ENCODE measurements at places on chromosomes 5 and 9. TPM values are rescaled to one million over a fixed set of nuclear protein-coding genes. Genes with fewer than 3 reads are reported as not detected.

The SPATA31D1 gene
- not detected for polyA plus RNA-seq

- H3K27me3 ChIP-seq: no peaks in the 10 kb centered on the region
- H3K36me3 ChIP-seq: peaks cover 23% of the 10 kb centered on the region
- no peak overlapping the region for H3K4me3 ChIP-seq
- DNase-seq: no peak
- peaks cover 52% of the 10 kb centered on the region for H3K4me1 ChIP-seq
- H3K27ac ChIP-seq: peak overlapping the region; percentile 1
Measured at GRCh38 chr5:72459089-72459661, 48.0 kb downstream of the ZNF366 start.

DNA sequence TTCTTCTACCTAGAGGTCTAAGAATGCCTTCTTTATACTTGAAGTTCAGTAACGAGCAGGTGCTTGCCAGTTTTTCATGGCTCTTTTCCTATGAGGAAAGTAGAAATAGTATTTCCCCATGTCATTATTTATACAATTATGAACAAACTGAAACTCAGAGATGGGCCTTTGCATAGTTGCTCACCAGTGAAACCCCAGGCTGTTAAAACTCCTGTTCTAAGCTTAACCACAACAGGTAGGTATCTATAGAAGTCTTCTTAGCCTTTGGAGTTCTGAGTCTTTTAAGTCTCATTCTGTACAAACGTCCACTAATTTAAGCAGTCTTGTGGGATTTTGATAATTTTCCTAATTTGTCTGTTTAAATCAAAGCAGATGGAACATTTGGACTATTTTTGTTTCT lies 90.1 kb downstream of the STARD4 start:
- no peak for DNase-seq
- H3K36me3 ChIP-seq: no peaks in the 10 kb centered on the region
- no peak overlapping the region for H3K27ac ChIP-seq
- no peak overlapping the region for H3K4me3 ChIP-seq
- H3K4me1 ChIP-seq: no peaks in the 10 kb centered on the region
- H3K27me3 ChIP-seq: no peaks in the 10 kb centered on the region

GRCh38 chr5:55410845-55411244 lies 103.1 kb downstream of the MTREX start:
- no peak overlapping the region for H3K4me3 ChIP-seq
- no peaks in the 10 kb centered on the region for H3K27me3 ChIP-seq
- peaks cover 4% of the 10 kb centered on the region for H3K36me3 ChIP-seq

DNA sequence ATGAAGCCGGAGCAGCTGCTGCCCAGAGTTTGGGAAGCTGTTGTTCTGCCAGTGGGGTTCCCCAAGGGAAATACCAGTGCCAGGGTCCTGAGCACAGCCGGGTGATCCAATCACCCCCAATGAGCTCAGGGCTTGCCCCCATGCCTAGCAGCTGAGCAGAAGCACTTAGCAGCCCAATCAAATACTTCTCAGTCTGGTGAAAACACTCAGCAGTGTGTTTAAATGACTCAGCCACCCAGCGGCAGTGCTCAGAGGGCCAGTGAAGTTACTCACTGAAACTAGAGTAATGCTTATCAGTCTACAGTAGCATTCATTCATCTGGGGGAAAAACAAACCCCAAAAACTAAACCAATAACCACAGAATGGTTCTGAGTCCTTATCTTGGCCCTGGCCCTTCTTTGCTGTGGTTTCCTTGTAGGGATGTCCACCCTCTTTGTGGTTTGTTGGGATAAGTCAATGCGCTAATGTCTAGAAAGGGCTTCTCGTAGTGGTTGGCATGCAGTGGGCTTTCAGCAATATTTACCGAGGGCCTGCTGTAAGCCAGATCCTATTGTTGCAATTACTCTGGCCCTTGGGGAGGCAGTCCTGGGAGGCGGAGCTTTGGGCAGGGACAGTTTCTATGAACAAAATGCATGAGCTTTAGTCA lies 43.1 kb downstream of the LHX2 start:
- H3K4me1 ChIP-seq: no peaks in the 10 kb centered on the region
- H3K27me3 ChIP-seq: peaks cover 9% of the 10 kb centered on the region
- no peak overlapping the region for H3K4me3 ChIP-seq
- no peak overlapping the region for H3K27ac ChIP-seq

- no peak overlapping the region for H3K27ac ChIP-seq
- H3K4me1 ChIP-seq: no peaks in the 10 kb centered on the region
- no peaks in the 10 kb centered on the region for H3K27me3 ChIP-seq
- H3K36me3 ChIP-seq: no peaks in the 10 kb centered on the region
- no peak overlapping the region for H3K4me3 ChIP-seq
- DNase-seq: no peak
Measured at GRCh38 chr9:110293248-110293647, 36.9 kb upstream of the TXN start.

DNA sequence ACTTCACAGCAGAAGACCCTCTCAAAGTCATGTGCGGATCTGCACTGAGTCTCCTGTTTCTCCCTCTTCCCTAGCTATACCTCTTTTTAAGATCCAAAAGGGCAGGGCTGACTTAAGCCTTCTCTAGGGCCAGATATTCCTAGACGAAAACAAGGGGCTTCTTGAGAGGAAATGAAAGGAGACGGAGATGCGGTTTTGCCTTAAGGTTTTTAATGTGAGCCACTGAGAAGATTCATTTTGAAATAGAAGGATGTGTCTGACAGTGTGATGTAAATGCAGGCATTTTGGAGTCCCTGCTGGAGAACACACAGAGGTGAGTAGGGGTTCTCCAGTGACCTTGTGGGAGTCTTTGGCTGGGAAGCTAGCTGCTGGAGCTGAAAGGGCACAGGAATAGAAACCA lies 15.6 kb upstream of the IL12B start:
- DNase-seq: no peak
- H3K4me3 ChIP-seq: no peak overlapping the region
- no peak overlapping the region for H3K27ac ChIP-seq
- H3K4me1 ChIP-seq: peaks cover 11% of the 10 kb centered on the region

The KCNIP1 gene
- polyA plus RNA-seq: not detected

- no peaks in the 10 kb centered on the region for H3K36me3 ChIP-seq
- H3K4me3 ChIP-seq: no peak overlapping the region
- H3K27me3 ChIP-seq: no peaks in the 10 kb centered on the region
Measured at GRCh38 chr9:88651682-88652633, 117.0 kb downstream of the NXNL2 start.

GRCh38 chr5:87778876-87779275 lies 366.1 kb upstream of the CCNH start:
- H3K27me3 ChIP-seq: peaks cover 66% of the 10 kb centered on the region
- H3K4me3 ChIP-seq: no peak overlapping the region
- no peak for DNase-seq
- no peaks in the 10 kb centered on the region for H3K36me3 ChIP-seq

DNA sequence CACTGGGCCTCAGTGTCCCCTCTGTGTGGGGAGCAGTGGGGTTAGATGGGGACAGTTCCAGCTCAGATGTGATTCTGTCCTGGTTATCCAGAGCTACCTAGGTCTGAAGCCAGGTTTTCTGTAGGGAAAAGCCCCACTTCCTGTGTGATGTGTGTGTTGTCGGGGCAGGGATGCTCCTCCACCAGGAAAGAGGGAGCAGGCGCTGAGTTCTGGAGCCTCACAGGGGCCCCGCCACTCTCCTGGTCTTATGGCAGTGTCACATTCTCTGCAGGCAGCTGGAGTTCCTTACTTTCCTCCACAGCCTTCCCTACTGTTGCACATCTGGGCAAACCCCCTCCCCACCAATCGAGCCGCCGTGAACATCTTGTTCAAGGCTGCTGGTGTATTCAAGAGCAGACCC lies 39.1 kb upstream of the GRHPR start:
- DNase-seq: no peak
- no peaks in the 10 kb centered on the region for H3K4me1 ChIP-seq
- no peaks in the 10 kb centered on the region for H3K36me3 ChIP-seq
- H3K4me3 ChIP-seq: no peak overlapping the region

GRCh38 chr9:34505370-34506120 lies 17.2 kb downstream of the ENHO start:
- H3K4me3 ChIP-seq: no peak overlapping the region
- no peak overlapping the region for H3K27ac ChIP-seq
- H3K4me1 ChIP-seq: peaks cover 13% of the 10 kb centered on the region
- DNase-seq: no peak
- H3K27me3 ChIP-seq: no peaks in the 10 kb centered on the region

GRCh38 chr9:131125038-131125287 lies 423 bp upstream of the NUP214 start:
- peaks cover 23% of the 10 kb centered on the region for H3K4me1 ChIP-seq
- no peak for DNase-seq
- H3K27me3 ChIP-seq: no peaks in the 10 kb centered on the region
- no peaks in the 10 kb centered on the region for H3K36me3 ChIP-seq

- no peaks in the 10 kb centered on the region for H3K36me3 ChIP-seq
- no peak for DNase-seq
- H3K27ac ChIP-seq: no peak overlapping the region
- H3K27me3 ChIP-seq: no peaks in the 10 kb centered on the region
- no peaks in the 10 kb centered on the region for H3K4me1 ChIP-seq
Measured at GRCh38 chr9:21680590-21680989, 121.8 kb upstream of the MTAP start.

DNA sequence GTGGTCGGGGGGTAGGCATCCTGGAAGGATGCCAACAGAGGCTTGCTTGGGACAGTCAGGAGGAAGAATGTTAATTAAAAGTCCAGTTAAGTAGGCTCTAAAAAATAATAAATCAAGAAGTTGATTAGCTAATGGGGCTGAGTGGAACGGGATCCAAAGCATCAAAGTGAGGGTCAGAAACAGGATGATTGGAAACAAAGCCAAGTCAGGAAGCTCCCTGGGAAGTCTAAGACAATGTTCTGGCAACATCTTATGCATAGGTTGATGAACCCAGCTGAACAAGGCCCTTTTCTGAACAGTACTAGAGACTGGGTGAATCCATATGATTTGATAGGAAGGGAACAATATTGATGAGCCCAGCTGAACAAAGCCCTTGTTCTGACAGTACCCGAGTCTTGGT lies 50.2 kb upstream of the STARD4 start:
- H3K4me3 ChIP-seq: no peak overlapping the region
- H3K36me3 ChIP-seq: no peaks in the 10 kb centered on the region
- DNase-seq: no peak
- peaks cover 21% of the 10 kb centered on the region for H3K4me1 ChIP-seq
- peak overlapping the region; percentile 11 for H3K27ac ChIP-seq

DNA sequence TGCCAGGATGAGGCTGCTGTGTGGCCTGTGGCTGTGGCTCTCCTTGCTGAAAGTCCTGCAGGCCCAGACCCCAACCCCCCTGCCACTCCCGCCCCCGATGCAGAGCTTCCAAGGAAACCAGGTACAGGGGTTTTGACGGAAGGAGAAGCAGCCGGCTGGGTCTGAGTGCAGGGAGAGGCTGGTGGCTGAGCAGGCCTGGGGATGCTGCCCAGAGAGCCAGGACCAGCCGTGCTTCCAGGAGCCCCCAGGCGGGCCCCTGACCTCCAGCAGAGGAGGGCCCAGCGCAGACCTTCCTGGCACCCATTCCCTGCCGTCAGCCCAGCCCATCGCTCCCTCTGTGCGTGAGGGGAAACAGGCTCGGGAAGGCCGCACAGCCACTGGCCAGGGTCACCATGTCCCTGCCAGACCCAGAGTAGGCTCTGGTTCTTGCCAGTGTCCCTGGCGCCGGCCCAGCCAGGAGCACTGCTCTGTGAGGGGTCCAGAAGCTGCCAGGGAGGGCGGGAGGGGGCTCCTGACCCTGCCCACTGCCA lies 313 bp downstream of the LCN12 start:
- H3K27me3 ChIP-seq: no peaks in the 10 kb centered on the region
- peaks cover 28% of the 10 kb centered on the region for H3K4me1 ChIP-seq
- H3K4me3 ChIP-seq: no peak overlapping the region
- DNase-seq: no peak
- peak overlapping the region; percentile 48 for H3K27ac ChIP-seq
- no peaks in the 10 kb centered on the region for H3K36me3 ChIP-seq

The HRCT1 gene
- polyA plus RNA-seq: 7.2 TPM

The AK3 gene
- polyA plus RNA-seq: 35.8 TPM

GRCh38 chr9:78470741-78471140 lies 173.8 kb downstream of the PSAT1 start:
- no peaks in the 10 kb centered on the region for H3K4me1 ChIP-seq
- DNase-seq: no peak
- no peak overlapping the region for H3K4me3 ChIP-seq

GRCh38 chr5:36237751-36238150 lies 4.0 kb downstream of the NADK2 start:
- H3K27me3 ChIP-seq: no peaks in the 10 kb centered on the region
- DNase-seq: no peak
- H3K27ac ChIP-seq: no peak overlapping the region
- H3K4me1 ChIP-seq: peaks cover 34% of the 10 kb centered on the region
- H3K36me3 ChIP-seq: no peaks in the 10 kb centered on the region

The ZBTB5 gene
- polyA plus RNA-seq: 2.1 TPM

The GMCL2 gene
- not detected for polyA plus RNA-seq

The ATP10B gene
- 0.15 TPM for polyA plus RNA-seq

GRCh38 chr5:100828071-100828897 lies 74.8 kb downstream of the ST8SIA4 start:
- H3K27me3 ChIP-seq: no peaks in the 10 kb centered on the region
- no peak for DNase-seq
- peak overlapping the region; percentile 86 for H3K27ac ChIP-seq
- no peak overlapping the region for H3K4me3 ChIP-seq
- no peaks in the 10 kb centered on the region for H3K4me1 ChIP-seq

DNA sequence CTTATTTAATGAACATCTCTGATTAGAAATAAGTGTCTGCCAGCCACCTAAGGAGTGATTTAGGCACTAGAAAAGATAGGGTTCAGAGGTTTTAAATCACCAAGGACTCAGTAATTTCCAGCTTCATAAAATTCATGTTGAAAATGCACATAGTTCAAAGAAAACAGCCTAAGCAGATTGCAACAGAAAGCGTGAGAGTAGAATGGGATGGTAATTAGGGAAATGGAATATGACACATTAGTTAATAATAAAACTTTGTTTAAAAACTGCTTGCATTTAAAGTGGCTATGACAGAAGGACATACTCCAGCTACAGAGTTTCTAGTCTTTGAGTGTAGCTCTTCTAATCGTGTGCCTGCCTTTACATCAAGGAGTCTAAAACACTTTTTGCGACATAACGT lies 490.8 kb downstream of the TLE4 start:
- no peak overlapping the region for H3K4me3 ChIP-seq
- H3K4me1 ChIP-seq: no peaks in the 10 kb centered on the region
- no peaks in the 10 kb centered on the region for H3K27me3 ChIP-seq
- DNase-seq: no peak
- H3K36me3 ChIP-seq: no peaks in the 10 kb centered on the region

The PBX3 gene
- polyA plus RNA-seq: 24.5 TPM

GRCh38 chr9:130940693-130941576 lies 1.9 kb upstream of the FIBCD1 start:
- no peak overlapping the region for H3K4me3 ChIP-seq
- peaks cover 33% of the 10 kb centered on the region for H3K27me3 ChIP-seq
- peaks cover 36% of the 10 kb centered on the region for H3K4me1 ChIP-seq
- no peak overlapping the region for H3K27ac ChIP-seq

The LAMC3 gene
- polyA plus RNA-seq: 0.67 TPM

GRCh38 chr5:100424017-100424416 lies 111.2 kb upstream of the FAM174A start:
- H3K4me3 ChIP-seq: no peak overlapping the region
- H3K36me3 ChIP-seq: no peaks in the 10 kb centered on the region
- H3K27me3 ChIP-seq: no peaks in the 10 kb centered on the region
- DNase-seq: no peak
- H3K27ac ChIP-seq: no peak overlapping the region

GRCh38 chr9:135022191-135022870 lies 65.1 kb upstream of the OLFM1 start:
- no peaks in the 10 kb centered on the region for H3K4me1 ChIP-seq
- no peak overlapping the region for H3K27ac ChIP-seq
- DNase-seq: no peak
- no peaks in the 10 kb centered on the region for H3K27me3 ChIP-seq
- H3K4me3 ChIP-seq: no peak overlapping the region
